ENCODE measurements at places on chromosomes 2 and 18.

GRCh38 chr2:42567806-42568400 lies 529 bp upstream of the MTA3 start:
- DNase-seq, result no peak

- no peak for DNase-seq
Observed at GRCh38 chr18:12946549-12947284, 1.1 kb upstream of the SEH1L start.

- DNase-seq, result no peak
Observed at GRCh38 chr18:59846814-59847490, 52.8 kb upstream of the PMAIP1 start.

DNA sequence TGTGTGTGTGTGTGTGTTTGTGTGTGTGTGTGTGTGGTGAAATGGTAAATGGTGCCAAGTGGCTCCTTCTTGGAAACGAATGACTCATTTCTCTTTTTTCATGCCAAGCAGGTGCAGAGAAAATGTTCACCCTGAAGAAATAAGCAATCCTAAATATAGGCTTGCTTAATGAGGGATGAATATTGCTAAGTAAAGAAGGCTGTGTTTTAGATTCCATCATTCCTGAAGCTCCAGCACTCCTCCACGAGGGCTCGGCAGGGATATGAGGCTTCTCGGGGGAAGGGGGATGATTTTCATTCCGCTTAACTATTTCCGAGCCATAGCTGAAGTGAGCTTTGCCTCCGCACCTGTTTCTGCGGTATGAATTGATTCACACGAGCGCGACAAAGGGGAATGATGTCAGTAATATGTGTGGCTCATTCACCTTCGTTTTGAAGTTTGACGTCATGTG lies 72.9 kb downstream of the TSN start:
- no peak for DNase-seq

GRCh38 chr2:140424471-140424870 lies 1644.3 kb upstream of the NXPH2 start:
- DNase-seq, result no peak

DNA sequence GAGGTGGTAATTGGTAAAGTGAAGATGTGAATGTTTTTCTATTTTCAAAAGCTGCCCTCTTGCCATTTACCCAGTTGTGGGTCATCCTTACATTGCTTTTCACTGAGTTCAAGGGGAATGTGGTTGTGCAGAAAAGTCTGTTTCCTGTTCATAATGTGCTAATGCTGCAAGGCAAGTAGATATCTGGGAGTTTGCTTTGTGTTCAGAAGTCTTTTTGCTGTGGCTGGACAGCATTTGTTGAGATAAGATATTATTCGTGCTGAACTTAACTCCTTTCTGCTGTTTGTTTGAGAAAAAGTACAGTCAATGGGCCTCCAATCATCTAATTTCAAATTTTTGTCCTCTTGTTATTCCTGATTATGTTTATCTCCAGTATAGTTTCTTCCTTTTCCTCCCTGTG lies 263.2 kb downstream of the LTBP1 start:
- DNase-seq, result no peak

DNA sequence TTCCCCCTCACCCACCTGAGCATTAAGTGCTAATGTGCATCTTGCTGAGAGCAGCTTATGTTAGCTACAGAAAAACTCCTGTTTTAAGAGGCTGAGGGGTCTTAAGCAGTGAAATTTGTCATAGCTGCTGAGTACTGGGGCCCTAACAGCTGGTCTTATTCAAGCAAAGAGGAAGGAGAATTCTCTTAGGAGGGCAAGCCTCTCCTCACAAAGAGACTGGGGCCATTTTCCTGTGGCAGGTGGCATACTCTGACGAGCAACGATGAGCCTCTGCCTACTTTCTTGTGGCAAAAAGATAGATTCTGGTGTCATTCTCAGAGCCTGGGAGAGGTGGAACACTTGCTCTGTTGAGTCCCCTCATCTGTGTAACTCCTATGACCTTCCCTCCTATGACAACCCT lies 53.2 kb downstream of the SPRED2 start:
- no peak for DNase-seq

GRCh38 chr2:149861034-149861433 lies 273.5 kb upstream of the MMADHC start:
- no peak for DNase-seq

GRCh38 chr2:11667866-11668637 lies 1.9 kb downstream of the NTSR2 start:
- DNase-seq, result no peak

DNA sequence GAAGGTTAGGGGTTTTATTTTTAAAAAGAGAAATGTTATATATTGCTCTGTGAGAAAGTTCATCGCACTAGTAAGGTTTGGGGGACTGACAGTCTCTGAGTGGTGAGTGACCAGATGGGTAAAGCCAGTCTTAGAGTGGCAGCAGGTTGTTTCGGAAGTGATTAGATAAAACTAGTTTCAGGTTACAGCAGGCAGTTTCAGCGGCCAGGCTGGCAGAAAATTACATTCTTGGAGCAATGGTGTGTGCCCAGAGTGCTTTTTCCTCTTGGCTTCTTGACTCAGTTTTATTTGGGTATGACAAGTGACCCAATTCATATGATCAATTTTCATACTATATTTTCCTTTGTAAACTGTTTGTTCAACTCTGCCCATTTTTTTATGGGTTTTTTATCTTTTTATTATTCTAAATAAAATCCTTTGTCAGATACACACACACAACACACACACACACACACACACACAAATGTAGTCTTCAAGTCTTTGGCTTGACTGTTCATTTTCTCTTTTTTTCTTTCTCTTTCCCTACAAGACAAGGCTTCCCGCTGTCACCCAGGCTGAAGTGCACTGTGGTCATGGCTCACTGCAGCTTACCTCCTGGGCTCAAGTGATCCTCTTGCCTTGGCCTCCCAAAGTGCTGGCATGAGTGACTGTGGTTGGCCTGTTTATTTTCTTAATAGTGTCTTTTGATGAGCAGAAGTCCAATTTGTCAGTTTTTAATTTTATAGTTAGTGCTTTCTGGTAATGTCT lies 30.9 kb downstream of the RALBP1 start:
- no peak for DNase-seq

DNA sequence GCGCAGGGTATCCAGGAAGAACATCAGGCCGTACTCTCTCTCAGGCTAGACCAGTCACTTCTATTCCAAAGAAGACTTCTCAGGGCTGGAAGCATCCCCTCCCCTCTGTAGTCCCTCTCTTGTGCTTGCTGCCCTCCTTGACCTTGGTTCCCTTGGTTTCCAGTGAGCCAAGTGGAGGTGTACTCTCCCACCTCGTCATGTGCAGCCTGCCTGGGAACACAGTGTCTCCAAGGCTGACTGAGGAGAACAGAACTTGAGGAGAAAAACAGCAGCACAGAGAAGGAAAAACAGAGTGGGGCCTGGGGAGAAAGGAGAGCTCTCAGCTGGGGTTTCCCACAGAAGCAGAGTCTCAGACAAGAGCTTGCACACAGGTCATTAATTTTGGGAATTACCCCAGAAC lies 52.7 kb downstream of the HAUS1 start:
- no peak for DNase-seq

- no peak for DNase-seq
Observed at GRCh38 chr18:29217124-29217915, 1040.4 kb upstream of the CDH2 start.

GRCh38 chr2:111710613-111711012 lies 173.4 kb downstream of the ANAPC1 start:
- no peak for DNase-seq

DNA sequence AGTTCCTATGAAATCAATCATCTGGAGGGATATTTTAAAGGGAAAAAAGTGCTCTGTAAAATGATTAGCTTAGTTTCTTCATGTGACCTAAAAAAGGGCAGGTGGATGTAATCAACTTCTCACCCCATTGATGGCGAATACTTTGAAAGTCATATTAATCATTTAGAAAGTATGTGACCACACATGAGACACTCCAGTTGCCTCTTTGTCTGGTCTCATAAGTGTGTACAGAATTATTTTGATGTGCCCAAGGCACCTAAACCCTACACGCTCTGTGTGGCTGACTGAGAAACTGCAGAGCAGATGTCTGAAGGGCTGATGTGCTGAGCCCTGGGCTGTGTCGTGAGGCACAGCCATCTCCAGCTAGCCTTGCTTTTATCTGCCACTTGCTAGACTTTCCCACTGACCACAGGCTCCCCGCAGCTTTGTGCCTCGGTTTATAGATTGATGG lies 26.9 kb downstream of the SGPP2 start:
- DNase-seq, result no peak

- DNase-seq, result no peak
Observed at GRCh38 chr2:224366267-224366844, 35.6 kb downstream of the FAM124B start.

DNA sequence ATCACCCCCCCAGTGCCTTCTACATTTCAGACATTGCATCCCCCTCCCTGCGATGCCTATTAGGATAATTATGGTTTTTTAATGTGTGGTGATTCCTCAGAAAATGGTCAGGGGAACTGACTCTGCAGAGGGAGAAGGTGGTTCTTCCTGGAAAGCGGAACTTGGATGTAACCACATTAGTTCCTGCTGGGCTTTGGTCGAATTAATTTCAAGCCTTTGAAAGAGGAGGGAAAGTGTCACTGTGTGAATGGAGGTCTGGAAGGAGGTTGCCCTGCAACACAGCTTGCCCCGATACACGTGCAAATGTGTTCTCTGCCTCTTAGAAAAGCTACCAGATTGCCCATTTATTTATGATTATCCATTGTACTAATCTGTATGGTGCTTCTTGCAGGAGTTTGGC lies 63.2 kb upstream of the TPO start:
- no peak for DNase-seq

GRCh38 chr2:156125018-156125417 lies 207.5 kb downstream of the NR4A2 start:
- DNase-seq, result no peak

GRCh38 chr2:101038455-101039255 lies 36.6 kb downstream of the RPL31 start:
- no peak for DNase-seq
